ENCODE measurements at places on chromosomes 12 and 14.

DNA sequence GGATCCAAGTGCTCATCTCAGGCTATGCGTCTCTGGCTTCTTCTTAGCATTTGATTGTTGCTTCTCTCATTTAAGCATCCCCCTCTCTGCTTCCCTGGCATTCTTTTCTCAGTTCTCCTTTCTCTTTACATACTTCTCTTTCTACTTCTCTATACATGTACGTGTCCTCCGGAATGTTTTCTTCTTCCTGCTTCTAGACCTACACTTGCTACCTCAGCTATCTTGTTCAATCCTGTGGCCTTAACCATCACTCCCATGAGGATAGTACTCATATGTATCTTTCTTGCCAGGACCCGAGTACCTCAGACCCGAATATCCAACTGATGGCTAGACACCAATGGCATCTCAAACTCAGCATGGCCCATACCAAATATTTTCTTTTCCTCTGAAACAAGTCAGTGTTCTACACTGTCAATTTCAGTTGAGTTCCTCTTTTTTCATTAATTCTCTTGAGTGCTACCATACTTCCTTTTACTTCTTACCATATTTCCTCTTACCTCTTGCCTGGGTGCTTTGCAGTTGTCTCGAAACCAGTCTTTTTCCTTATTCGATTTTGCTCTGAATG is 115.1 kb upstream of the SLC38A2 start:
- DNase-seq: no peak

GRCh38 chr12:106910202-106910601 is 45.5 kb upstream of the TMEM263 start:
- DNase-seq: no peak

- no peak for DNase-seq
Measured at GRCh38 chr12:132342251-132343227, 13.2 kb upstream of the GALNT9 start.

GRCh38 chr12:32302218-32303173 is 96.9 kb upstream of the FGD4 start:
- no peak for DNase-seq

DNA sequence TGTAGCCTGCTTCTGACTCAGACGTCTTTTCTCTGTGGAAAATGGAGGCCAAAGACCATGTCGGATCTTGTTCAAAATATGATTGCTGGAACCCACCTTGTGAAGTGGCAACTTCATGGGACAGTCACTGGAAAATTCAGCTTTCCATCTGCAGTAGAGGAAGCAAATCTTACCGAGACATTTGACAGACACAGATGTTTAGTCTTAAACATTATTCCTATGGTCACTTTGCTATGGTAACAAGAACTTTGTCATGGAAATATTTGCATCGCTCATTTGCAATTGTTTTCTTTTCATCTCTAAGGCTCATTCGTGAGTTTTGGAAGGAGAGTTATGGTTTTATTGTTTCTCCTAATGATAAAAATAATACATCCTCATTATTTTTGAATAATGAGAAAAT is 98.3 kb upstream of the HIF1A start:
- no peak for DNase-seq

DNA sequence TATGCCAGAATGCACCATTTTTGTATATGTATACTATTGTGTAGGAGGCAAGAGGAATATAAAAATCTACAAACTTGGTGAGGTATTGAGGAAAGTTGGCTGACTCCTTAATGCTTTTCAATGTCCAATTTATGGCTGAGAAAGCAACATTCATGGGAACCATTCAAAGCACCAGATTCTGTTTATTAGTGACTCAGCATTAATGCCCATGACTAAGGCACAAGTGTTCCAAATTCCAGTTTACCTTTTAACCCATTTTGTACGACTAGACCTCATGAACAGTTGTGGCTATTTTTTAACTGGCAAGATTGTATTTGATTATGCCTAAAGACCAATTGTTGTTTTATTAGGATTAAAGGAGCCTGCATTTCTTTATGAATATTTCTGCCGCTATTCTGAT is 375.4 kb upstream of the ATP2B1 start:
- no peak for DNase-seq

DNA sequence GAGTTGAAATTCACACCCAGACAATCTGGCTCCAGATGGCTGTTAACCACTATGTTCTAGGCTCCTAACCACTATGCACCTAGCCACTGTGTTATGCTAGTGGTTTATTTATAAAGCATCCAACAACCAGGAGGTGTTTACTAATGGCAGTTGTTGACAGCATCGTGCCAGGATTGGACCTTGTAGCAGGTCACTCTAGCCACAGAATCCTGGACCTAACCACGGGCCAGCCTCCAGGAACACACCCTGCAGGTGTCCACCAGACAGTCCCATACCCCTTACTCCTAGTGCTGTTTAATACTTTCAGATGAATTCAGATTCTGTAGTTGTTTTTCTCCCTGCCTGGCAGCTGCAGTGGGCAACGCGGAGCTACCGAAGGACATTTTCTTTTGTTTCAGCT is 109.4 kb upstream of the MYL2 start:
- DNase-seq: no peak

DNA sequence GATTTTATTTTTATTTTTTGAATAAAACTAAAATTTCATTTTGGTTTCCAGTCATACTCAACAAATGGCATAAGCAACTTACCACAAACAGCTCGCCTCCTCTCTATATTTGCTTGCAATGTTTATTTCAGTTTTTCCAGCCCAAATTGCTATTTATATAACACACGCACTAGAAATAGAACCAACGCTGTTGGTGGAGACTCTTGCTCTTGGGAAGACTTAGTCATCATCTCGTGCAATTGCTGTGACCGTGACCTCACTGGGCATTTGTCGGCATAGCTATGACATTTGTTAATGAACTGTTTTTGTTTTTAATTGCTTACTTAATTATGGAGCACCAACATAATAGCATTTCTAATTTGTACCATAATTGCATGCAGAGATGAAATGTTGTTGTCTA is 153.1 kb upstream of the OTX2 start:
- DNase-seq: no peak

GRCh38 chr12:119156401-119157044 is 22.2 kb upstream of the HSPB8 start:
- no peak for DNase-seq

DNA sequence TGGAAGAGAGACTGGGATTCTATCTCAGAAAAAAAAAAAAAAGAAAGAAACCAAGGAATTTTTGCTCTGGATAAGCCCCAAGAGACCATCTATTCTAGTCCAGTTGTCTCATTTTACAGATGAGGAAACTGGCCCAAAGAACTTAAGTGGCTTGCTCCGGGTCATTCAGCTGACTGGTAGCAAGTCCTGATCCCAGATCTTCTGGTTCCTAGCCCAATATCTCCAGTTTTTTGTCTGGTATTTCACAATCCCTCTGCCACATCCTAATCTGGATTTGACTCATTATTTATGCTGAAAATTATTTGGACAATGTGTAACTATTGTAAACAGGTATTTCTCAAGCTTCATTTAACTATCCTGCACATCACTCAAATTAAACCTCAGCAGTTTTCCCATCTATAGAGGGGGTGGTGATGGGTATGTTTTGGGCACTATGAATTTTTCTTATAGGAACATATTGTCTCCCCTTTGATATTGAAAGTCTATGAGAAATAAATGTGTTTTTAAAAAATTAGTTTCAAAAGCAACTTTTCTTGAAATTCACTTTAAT is 43.4 kb downstream of the PPP2R5E start:
- no peak for DNase-seq

- no peak for DNase-seq
Measured at GRCh38 chr12:46682148-46682547, 143.6 kb downstream of the SLC38A4 start.

- no peak for DNase-seq
Measured at GRCh38 chr12:88994971-88995370, 357.3 kb downstream of the DUSP6 start.

- DNase-seq: peak; percentile 17
Measured at GRCh38 chr12:15856097-15856982, 25.8 kb upstream of the STRAP start.

DNA sequence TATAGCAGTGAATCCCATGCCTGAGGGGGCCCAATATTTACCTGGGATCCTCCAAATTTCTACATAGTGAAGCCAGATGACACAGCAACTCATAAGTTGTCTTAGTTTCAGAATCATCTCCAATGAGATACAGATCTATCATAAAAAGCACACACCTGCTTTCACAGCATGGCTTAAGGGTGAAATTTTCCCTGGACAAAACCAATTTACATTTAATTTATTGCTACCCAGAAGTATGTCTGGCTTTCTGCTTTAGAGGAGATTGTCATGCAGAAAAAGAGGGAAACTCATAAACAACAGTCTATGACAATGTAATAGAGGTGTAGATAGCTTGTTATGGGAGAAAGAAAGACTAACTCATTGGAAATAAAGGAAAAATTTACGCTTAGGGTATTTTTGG is 113.0 kb downstream of the MGAT4C start:
- no peak for DNase-seq

DNA sequence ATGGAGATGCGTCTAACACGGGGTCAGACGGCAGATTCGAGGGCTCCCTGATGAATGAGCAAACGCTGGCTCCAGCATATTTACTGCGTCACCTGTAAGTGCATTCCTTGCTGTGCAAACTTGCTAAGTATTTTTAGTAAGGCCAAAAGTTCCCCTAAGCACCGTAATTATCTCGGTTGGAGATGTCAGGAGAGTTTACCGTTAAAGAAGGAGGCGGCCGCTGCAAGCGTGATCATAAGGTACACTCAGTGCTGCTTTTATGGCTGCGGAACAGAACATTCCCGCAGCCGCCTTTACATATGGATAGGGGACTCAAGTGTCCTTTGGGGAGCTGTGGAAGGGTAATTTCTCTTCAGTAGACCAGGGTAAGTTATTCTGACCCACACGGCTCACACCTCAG is 175.6 kb downstream of the GLT1D1 start:
- no peak for DNase-seq

GRCh38 chr14:51723990-51724389 is 72.3 kb downstream of the FRMD6 start:
- DNase-seq: no peak

DNA sequence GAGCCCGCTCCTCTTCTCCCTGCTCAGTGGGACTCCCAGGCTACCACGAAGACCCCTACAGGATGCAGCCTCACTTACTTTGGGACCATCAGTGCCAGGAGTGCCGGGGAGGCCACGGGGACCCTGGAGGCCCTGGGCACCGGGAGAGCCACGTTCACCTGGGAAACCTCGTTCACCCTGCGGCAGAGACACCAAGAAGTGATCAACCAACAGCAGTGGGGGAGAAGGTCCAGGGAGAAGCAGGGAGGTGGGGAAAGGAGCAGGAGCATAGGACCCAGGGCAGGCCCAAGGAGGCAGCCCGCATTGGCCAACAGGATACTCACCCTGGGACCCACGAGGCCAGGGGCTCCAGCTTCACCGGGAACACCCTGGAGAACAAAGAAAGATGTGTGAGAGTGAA is 19.4 kb downstream of the TMEM106C start:
- DNase-seq: no peak

DNA sequence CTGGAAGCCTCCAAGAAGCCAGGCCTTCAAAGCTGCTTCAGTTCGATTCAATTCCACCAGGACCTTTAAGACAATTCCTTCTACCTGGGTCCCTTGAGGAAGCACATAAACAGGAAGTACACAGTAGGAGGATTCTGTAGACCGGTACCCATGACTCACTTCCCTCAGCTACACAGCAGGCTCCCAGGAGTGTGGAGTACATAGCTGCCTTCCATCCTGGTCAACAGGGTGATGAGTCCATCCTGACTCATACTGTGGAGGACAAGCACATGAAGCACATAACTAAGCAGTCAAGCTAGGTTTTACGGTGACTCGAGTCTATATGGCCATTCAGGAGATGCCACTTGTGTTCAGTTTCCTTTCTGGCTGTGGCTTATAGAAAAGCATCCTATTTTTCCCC is 197.6 kb upstream of the RBM19 start:
- DNase-seq: no peak

GRCh38 chr12:27511723-27512045 is 12.3 kb upstream of the PPFIBP1 start:
- no peak for DNase-seq

DNA sequence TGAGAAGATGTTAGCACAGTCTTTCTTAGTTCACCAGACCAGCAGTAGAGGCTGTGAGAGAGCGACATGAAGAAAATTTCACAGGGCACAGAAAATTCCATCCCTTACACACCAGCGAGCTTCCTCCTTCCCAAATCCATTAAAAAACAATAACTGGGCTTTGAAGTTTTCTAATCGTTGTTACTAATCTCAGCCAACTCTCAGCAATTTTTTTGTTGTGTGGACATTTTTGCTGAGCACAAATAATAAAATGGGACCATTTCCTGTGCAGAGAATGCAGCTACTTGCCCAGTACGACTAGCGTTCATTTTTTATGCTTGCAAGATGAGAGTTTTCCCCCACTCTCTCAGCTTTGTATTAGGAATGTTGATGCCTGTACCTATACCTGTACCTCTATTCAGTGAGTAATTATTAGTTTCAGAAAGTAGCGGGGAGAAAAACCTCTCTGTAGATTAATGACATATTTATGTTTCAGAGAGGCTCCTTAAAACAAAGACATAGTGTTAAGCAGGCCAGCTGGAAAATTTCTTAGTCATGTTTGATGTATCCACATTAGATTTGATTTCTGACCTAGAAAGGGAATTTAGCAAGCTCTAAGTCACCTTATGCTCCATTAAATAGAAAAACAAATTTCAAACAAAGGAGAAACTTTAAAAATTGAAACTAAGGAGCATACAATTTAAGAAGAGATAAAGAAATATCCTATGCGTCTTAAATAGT is 146.5 kb downstream of the SRGAP1 start:
- DNase-seq: no peak

GRCh38 chr12:94616203-94616729 is 34.1 kb downstream of the TMCC3 start:
- no peak for DNase-seq

- no peak for DNase-seq
Measured at GRCh38 chr12:49609059-49609874, 3.8 kb upstream of the FAM186B start.

DNA sequence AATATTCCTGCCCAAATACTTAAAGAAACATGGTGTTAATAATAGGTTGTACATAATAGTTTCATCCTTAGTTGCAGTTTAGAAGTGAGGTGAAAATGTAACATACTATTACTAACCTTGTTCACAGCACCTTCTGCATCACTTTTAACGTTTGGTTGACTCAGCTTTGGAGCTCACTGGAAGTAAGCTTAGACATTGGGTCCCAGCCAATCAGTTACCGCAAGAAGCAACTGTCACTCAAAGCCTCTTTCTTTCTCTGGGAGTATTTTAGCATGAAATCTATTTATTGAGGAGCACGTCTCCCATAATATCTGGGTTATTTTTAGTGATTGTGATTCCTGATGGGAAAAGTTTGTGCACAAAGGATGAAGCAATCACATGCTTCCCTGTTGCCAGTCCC is 472.6 kb downstream of the SNAPC1 start:
- no peak for DNase-seq

GRCh38 chr12:1078002-1078401 is 87.0 kb downstream of the ERC1 start:
- DNase-seq: no peak

DNA sequence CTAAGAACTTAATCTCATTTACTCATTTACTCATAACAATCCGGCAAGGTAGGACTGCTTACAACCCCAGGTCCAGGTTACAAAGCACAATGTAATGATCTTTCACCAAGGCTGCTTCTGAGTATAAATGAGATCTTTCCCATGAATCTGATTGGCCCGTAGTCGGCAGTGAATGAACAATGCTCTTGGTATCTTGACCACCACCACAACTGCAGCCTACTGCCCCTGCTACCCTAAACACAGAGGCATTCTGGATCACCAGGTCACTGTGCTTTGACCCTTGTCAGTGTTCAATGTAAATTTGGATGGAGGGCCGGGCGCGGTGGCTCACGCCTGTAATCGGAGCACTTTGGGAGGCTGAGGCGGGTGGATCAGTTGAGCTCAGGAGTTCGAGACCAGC is 15.9 kb downstream of the FAM181A start:
- no peak for DNase-seq

- DNase-seq: no peak
Measured at GRCh38 chr12:102848832-102849231, 68.2 kb downstream of the PAH start.

All from activated T-helper 1 cell treated with anti-CD3 and anti-CD28 coated beads, Interleukin-12 subunit alpha, Interleukin-12 subunit beta, Interleukin-2, Interleukin-4 antibody, amounts not matched to agents 30 ng/mL and 10 ng/mL and 1 ng/mL, durations not matched to agents 14 hours and 24 hours and 36 hours (primary cell).